ENCODE measurements at places on chromosomes 5 and 9.

DNA sequence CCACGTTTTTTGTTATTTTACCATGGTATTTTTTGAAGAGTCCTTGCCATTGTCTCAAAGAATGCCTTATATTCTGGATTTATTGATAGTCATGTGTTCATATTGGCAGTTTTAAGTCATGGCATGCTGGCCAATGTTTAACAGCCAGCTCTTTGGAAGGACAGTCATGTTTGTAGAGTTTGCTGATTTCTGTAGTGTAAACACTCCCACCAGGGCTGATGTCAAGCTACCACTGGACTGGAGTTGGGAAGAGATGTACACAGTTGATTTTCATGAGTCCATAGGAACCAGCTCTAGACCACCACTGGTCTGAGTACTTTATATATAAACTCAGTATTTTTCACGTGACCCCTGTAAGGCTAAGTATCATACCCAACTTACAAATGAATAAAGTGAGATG is 125.2 kb upstream of the DHFR start:
- H3K4me1 ChIP-seq, result peaks cover 9% of the 10 kb centered on the region
- no peak for DNase-seq
- H3K4me3 ChIP-seq, result no peak overlapping the region
- H3K36me3 ChIP-seq, result peaks cover 9% of the 10 kb centered on the region
- no peaks in the 10 kb centered on the region for H3K27me3 ChIP-seq

- H3K4me1 ChIP-seq, result peaks cover 16% of the 10 kb centered on the region
- peaks cover 2% of the 10 kb centered on the region for H3K27me3 ChIP-seq
- peak overlapping the region; percentile 36 for H3K27ac ChIP-seq
- DNase-seq, result peak; percentile 83
- no peak overlapping the region for H3K4me3 ChIP-seq
These were observed 39.6 kb upstream of the SLC6A19 start for GRCh38 chr5:1161833-1162229.

DNA sequence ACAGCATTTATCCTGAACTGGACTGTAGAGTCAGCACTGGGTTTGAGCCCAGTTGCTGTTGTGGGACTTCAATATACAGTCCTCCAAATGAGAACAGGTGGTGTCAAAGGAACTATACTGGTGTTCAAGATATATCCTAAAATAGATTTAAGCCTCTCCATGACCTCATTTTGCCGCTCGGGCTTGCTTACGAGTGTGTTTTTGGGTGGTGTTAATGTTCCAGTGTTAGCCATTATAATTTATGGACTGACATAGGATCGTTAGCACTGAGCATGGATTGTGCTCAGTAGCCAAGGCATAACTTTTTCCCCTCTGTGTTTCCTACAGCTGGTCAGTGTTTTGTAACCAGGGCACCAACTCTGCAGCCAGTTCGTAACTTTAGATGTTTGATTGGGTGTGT is 306.6 kb downstream of the SPATA31D1 start:
- H3K27ac ChIP-seq, result no peak overlapping the region
- H3K4me3 ChIP-seq, result no peak overlapping the region
- no peak for DNase-seq
- H3K36me3 ChIP-seq, result no peaks in the 10 kb centered on the region
- H3K27me3 ChIP-seq, result no peaks in the 10 kb centered on the region
- H3K4me1 ChIP-seq, result no peaks in the 10 kb centered on the region

GRCh38 chr5:154159343-154159742 is 31.2 kb upstream of the GALNT10 start:
- no peak overlapping the region for H3K4me3 ChIP-seq
- no peaks in the 10 kb centered on the region for H3K36me3 ChIP-seq
- H3K27ac ChIP-seq, result no peak overlapping the region
- H3K4me1 ChIP-seq, result peaks cover 6% of the 10 kb centered on the region
- H3K27me3 ChIP-seq, result peaks cover 7% of the 10 kb centered on the region
- DNase-seq, result no peak

- peaks cover 35% of the 10 kb centered on the region for H3K4me1 ChIP-seq
- DNase-seq, result no peak
- H3K36me3 ChIP-seq, result peaks cover 81% of the 10 kb centered on the region
- H3K4me3 ChIP-seq, result no peak overlapping the region
- H3K27ac ChIP-seq, result peak overlapping the region; percentile 7
These were observed 4.6 kb downstream of the SMC5 start for GRCh38 chr9:70263421-70263820.

DNA sequence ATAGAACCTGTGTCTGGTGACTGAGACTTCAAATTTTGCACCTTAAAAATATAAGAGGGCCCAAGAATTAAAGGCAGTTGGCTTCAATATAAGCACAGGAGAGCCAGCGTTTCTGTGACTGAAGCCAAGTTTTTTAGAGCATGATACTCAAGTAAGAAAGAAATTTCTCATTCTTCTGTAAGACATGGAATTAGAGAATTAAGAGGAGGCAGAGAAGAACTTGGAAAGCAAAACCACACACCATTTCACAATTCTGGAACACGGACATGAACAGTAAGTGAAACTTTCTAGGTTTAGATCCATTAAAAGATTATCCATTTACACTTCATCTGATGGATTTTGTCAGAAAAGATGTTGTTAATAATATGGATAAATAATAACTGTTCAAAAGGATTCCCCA is 8.9 kb upstream of the AGXT2 start:
- no peak overlapping the region for H3K27ac ChIP-seq
- H3K36me3 ChIP-seq, result no peaks in the 10 kb centered on the region
- no peak overlapping the region for H3K4me3 ChIP-seq
- DNase-seq, result no peak
- no peaks in the 10 kb centered on the region for H3K4me1 ChIP-seq

- no peak for DNase-seq
- no peaks in the 10 kb centered on the region for H3K27me3 ChIP-seq
- H3K36me3 ChIP-seq, result no peaks in the 10 kb centered on the region
- no peak overlapping the region for H3K27ac ChIP-seq
- H3K4me3 ChIP-seq, result no peak overlapping the region
- H3K4me1 ChIP-seq, result no peaks in the 10 kb centered on the region
These were observed 85.2 kb downstream of the CAMK4 start for GRCh38 chr5:111309384-111309783.

DNA sequence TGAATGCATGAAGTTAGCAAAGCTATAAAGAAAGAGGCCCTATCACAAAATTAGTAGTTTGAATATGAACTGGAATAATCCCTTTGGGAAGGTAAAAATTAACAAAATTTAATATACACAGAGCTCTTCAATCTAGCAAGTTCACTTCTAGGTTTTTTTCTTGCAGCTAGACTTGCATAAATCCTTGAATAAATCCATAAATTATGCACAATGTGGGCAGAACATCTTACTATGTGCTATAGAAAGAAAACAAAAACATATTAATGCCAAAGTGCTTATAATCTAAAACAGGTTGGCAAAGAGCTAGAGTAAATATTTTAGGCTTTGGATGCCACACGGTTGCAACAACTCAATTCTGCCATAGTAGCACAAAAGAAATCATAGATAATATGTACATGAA is 138.5 kb upstream of the FREM1 start:
- no peak overlapping the region for H3K27ac ChIP-seq
- H3K27me3 ChIP-seq, result peaks cover 3% of the 10 kb centered on the region
- no peaks in the 10 kb centered on the region for H3K36me3 ChIP-seq
- H3K4me3 ChIP-seq, result no peak overlapping the region
- H3K4me1 ChIP-seq, result no peaks in the 10 kb centered on the region

GRCh38 chr5:110150199-110150598 is 460.5 kb downstream of the MAN2A1 start:
- no peaks in the 10 kb centered on the region for H3K36me3 ChIP-seq
- no peak overlapping the region for H3K4me3 ChIP-seq
- H3K27me3 ChIP-seq, result no peaks in the 10 kb centered on the region
- H3K4me1 ChIP-seq, result no peaks in the 10 kb centered on the region
- DNase-seq, result no peak
- no peak overlapping the region for H3K27ac ChIP-seq

GRCh38 chr5:172868924-172869591 is 35.0 kb downstream of the ERGIC1 start:
- H3K27ac ChIP-seq, result peak overlapping the region; percentile 99
- H3K27me3 ChIP-seq, result no peaks in the 10 kb centered on the region
- DNase-seq, result no peak
- no peak overlapping the region for H3K4me3 ChIP-seq

DNA sequence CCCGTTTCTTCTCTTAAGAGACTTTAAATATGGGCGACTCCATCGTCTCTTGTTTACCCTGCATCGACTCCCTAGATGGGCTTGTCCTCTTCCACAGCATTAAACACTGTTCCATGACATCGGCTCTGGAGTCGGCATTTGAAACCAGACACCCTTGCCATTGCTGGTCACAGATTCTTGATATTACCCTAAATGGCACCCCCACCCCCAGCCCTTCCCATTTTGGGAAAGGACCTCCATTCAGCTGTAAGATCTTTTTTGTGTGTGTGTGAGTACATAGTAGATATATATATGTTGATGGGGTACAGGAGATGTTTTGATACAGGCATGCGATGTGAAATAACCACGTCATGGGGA is 51.1 kb upstream of the SH3PXD2B start:
- no peaks in the 10 kb centered on the region for H3K27me3 ChIP-seq
- DNase-seq, result peak; percentile 23
- H3K27ac ChIP-seq, result no peak overlapping the region

DNA sequence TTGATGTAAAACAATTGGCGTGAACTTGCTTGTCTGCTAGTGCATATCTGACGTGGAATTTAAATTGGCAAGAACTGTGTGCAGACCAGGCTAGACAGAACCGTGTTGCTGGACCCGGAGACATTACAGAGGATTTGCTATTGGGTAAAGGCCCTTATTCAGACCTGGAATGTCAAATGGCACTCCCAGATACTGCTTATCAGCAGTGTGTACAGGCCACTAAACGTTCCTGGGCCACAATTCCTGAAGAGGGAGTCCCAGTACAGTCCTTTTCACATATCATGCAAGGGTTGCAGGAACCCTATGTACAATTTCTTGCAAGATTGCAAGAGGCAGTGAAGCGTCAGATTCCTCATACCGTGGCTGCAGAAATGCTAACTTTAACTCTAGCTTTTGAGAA is 13.5 kb upstream of the MCCC2 start:
- no peaks in the 10 kb centered on the region for H3K36me3 ChIP-seq
- no peak overlapping the region for H3K27ac ChIP-seq
- no peak for DNase-seq
- H3K4me3 ChIP-seq, result no peak overlapping the region
- H3K4me1 ChIP-seq, result no peaks in the 10 kb centered on the region
- no peaks in the 10 kb centered on the region for H3K27me3 ChIP-seq

DNA sequence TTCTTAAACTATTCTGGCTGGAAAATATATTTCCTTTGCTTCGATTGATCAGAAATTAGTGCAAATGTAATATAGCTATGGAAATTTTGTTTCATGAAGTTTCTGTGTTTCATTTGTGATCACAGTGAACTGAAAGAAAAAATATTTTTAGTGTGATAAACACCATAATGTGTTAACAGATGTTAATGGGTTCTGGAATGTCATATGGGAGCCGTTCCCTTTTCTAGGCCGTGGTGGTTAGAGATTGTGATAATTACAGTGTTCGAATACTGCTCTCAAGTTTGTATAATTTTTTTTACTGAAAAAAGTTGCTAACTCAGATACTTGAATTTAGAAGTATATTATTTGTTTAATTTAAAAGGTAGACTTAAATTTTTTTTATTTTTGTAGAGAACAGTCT is 19.3 kb downstream of the GAPVD1 start:
- H3K27ac ChIP-seq, result no peak overlapping the region
- peaks cover 6% of the 10 kb centered on the region for H3K36me3 ChIP-seq
- H3K27me3 ChIP-seq, result no peaks in the 10 kb centered on the region
- no peak for DNase-seq
- no peaks in the 10 kb centered on the region for H3K4me1 ChIP-seq
